ENCODE measurements at places on chromosomes 12 and 14. TPM values are rescaled to one million over a fixed set of nuclear protein-coding genes. Genes with fewer than 3 reads are reported as not detected.

GRCh38 chr12:114406316-114406983, 506 bp upstream of the TBX5 start:
- DNase-seq = no peak

GRCh38 chr14:100291305-100292075, 14.8 kb downstream of the SLC25A29 start:
- DNase-seq = no peak

GRCh38 chr12:46454981-46455380, 82.4 kb upstream of the SLC38A2 start:
- DNase-seq = peak; percentile 68

DNA sequence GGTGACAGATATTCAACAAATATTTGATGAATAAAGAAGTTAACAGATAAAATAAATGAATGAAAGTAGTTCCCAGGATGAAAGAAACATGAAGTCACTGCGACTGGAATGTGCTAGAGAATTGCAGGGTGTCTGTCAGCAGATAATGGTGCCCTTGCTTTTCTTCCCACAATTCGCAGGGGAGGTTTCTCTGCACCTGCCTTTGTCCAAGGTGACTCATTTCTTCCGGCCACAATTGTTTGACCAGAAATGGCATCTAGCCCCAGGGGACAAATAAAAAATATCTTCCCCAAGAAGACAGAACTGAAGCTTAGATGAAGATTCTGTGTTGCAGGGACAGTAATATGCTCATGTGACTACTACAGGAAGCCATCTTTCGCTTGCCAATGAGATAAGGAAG, 316.1 kb upstream of the TBX3 start:
- DNase-seq = no peak

DNA sequence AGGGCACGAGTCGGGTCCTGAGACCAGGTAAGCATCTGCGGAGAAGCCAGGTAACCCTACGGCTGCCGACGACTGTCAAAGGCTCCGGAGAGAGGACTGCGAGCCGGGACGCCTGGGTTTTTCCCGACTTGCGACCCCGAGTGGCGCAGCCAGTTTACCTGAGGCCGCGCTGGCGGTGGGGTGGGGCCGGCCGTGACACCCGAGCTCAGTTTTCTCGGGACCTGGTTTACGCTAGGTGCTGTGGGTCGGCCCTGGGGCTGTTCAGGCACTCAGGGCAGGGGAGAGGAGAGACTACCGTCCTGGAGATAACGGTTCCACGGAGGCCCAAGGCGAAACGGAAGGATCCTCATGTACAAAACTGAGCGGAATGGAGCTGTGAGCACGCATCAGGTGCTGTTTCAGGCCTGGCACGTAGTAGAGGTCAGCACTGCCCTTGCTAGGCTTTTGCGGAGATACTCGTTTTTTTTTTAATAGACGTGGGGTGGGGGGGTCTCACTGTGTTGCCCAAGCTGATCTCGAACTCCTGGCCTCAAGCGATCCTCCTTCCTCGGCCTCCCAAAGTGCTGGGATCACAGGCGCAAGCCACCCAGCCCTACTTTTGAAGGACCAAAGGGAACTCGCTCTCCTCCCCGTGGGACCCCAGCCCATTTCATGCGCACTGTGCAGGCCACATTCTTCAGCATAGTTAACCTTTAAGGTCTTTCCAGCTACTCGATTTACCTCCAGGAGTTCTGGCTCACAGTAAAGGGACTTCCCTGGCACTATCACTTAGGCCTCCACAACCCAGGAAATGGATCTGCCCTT, 471 bp downstream of the MTRFR start:
- DNase-seq = no peak

- no peak for DNase-seq
These were observed 80.9 kb downstream of the DENND5B start for GRCh38 chr12:31510034-31510433.

OTUB2 gene
- 1.3 TPM for total RNA-seq

SLC38A4 gene
- not detected for total RNA-seq
